ENCODE measurements at places on chromosomes 11 and 22.

DNA sequence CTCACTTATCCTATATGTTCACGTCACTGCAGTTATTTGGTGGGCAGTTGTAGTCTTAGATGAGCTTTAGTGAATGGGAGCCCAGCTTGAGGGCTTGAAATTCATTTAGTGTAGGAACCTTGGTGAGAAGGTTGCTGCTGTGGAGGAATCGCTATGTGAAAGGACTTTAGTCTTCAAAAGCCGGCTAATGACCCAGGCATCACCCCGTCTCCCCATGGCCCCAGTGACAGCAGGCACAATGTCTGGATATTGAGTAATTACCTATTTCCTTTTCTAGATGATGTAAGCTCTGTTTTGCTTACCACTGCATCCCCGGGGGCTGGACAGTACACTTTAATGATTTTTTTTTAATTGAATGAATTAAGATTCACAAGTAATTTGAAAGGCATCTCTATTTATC is 283.2 kb downstream of the ST3GAL4 start:
- DNase-seq = no peak

DNA sequence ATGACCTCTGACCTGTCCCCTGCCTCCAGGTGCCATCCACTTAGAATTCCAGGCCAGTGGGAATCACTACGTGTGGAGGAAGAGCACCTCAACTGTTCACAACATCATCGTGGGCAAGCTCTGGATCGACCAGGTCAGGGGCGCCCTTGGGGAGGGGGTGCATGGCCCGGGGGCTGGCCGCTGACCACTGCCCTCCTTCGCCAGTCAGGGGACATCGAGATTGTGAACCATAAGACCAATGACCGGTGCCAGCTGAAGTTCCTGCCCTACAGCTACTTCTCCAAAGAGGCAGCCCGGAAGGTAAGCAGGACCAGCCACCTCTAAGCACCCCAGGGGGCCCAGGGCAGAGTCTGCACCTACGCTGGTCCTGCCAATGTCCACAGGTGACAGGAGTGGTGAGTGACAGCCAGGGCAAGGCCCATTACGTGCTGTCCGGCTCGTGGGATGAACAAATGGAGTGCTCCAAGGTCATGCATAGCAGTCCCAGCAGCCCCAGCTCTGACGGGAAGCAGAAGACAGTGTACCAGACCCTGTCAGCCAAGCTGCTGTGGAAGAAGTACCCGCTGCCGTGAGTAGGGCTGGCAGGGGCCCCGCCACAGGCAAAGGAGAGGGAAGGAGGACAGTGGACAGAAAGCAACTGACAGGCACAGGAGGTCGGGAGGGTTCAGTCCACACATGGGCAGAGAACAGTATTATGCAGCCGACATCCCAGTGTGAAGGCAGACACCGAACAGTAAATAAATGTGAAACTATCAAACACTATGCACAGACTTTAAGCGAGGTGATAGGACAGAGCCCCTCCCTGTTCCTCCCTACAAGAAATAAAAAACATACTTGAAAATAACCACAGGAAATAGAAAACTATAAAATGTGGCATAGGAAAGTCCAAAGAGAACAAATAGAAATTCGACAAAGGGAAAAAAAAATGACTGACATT is 74.9 kb downstream of the MORC2 start:
- no peak for DNase-seq

- DNase-seq = no peak
Measured at GRCh38 chr11:99814738-99815137, 794.0 kb downstream of the CNTN5 start.

DNA sequence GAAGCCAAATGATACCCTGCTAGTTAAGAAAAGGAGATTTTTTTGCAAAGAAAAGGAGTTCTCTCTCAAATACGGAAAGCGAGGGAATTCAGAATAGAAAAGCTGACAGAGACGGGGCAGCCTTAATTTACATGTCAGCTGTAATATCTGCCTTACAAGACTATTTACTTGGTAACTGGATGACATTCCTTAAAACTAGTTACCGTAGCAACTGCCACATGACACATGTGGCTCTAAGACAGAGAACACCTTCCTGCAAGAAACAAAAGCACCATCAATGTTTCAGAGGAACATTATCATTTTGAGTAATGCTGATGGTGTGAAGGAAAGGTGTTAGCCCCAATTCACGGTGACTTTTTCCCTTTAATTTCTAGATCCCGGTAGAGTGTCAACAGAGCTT is 222.1 kb downstream of the LRRC4C start:
- no peak for DNase-seq

- no peak for DNase-seq
Measured at GRCh38 chr22:37624017-37624365, 15.4 kb downstream of the GGA1 start.

GRCh38 chr11:123006860-123007542 is 25.4 kb upstream of the BSX start:
- no peak for DNase-seq

DNA sequence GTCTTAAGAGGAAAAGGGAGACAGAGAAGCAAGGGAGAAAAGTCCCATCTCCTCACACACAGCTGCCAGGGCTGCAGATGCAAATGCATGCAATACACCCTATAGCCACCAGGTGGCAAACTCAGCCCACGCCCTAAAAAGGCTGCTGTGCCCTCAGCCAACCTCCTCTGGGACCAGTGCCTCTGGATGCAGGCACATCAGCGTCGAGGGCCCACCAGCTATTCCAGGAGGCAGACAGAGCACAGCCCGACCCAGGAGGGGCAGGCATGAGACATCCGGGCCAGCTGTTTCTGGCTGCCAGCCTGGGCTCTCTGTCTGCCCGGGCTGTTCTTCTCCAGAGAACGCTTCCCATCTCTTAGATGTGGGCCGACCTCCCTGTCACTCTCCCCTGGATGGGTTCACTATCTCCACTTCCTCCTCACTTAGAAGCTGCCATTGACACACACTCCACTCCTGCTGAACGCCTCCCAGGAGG is 39.7 kb downstream of the TPBGL start:
- DNase-seq = peak; percentile 59

- no peak for DNase-seq
Measured at GRCh38 chr11:26607725-26608506, 35.9 kb upstream of the MUC15 start.

DNA sequence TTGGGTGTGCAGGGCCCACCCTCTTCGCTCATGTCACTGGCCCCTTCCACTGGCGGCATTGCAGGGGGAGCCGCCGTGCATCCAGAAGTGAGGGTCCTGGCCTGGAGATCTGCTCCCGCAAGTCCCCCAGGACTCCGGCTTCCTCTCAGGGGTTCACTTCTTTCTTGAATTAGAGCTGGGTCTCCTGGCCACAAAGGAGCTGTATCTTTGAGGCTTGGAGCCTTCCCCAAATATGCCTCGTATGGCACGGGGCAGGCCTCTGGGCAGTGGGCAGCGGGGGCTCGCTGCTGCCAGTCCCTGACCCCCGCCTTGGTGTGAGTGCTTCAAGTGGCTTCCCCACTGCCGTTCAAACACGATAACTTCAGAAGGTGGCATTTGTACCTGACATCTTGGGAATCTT is 7.4 kb upstream of the IFITM3 start:
- no peak for DNase-seq

GRCh38 chr11:67157691-67158090 is 38.6 kb downstream of the KDM2A start:
- no peak for DNase-seq

GRCh38 chr11:77213029-77213579 is 85.1 kb downstream of the MYO7A start:
- DNase-seq = no peak

- DNase-seq = no peak
Measured at GRCh38 chr11:126581871-126582648, 226.6 kb downstream of the ST3GAL4 start.

DNA sequence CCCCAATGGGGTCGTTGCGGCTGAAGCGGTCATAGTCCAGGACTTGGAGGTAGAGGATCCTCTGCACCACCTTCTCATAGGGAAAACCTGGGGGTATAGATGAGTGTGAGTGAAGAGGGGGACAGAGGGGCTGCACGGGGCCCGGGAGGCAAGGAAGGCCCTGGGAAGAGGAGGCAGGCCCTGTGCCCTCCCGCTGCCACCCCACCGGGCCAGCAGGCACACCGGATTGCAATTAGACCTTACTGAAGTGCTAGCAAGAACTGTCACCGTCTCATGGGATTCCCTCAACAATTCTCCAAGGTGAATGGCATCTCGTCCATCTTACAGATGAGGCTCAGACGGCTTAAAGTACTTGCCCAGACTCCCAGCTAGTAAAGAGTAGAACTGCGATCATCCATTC is 15.9 kb downstream of the LRRC10B start:
- no peak for DNase-seq

GRCh38 chr22:46879083-46879482 is 116.6 kb downstream of the TBC1D22A start:
- DNase-seq = peak; percentile 17

DNA sequence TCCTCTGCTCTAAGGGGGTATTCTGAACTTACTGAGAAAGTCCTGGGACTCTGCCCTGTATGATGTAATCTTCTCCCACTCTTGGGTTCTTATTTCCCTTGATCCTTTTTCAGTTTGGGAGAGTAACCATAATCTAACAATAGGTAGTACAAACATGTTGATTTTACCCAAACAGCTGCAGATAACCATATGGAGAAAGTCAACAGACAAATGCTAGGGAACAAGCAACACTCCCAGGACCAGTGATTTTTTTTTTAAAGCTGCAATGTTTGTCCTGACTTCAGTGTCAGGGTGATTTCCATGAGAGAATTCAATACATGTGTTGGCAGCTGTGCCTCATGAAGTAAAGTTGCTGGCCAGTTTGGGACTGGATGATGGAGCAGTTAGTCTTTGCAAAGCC is 156.5 kb downstream of the FCHSD2 start:
- DNase-seq = no peak

DNA sequence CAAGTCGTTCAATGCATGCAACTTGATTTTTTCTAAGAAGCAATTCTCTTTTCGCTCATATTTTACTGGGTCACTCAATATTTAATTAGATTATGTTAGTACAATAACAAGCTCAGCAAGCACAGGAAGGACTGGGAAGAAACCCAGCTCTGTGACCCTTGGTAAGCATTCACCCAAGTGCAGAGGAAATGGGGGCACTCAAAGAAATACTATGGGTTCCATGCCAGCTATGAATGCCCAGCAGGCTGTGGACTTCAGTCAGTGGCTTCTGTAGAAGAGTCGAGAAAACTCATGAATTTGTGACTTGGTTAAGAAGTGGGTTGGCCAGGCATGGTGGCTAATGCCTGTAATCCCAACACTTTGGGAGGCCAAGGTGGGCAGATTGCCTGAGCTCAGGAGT is 123.6 kb downstream of the GALNT18 start:
- DNase-seq = no peak

GRCh38 chr11:19237813-19238212 is 2.9 kb downstream of the E2F8 start:
- DNase-seq = no peak

- DNase-seq = no peak
Measured at GRCh38 chr11:1087961-1088926, 13.6 kb downstream of the MUC2 start.

- DNase-seq = peak; percentile 74
Measured at GRCh38 chr11:106724293-106724892, 293.9 kb downstream of the GUCY1A2 start.

- DNase-seq = no peak
Measured at GRCh38 chr22:23571486-23571885, 8.6 kb downstream of the IGLL1 start.

DNA sequence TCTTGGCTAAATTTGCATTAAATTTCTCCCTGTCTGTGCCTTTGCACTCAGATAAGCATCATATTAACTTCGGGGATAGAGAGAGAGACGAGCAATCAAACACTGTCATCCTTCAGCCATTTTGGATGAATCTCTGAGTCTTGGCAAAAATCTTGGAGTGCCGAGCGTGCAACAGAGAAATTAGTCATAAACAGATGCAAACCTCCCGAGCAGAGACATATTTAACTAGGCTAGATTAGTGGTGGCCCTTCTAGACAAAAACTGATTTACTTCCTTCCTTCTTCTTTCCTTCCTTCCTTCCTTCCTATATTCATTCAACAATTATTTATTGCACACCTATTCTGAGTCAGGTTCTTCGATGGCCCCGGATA is 114.4 kb upstream of the BLID start:
- DNase-seq = no peak

DNA sequence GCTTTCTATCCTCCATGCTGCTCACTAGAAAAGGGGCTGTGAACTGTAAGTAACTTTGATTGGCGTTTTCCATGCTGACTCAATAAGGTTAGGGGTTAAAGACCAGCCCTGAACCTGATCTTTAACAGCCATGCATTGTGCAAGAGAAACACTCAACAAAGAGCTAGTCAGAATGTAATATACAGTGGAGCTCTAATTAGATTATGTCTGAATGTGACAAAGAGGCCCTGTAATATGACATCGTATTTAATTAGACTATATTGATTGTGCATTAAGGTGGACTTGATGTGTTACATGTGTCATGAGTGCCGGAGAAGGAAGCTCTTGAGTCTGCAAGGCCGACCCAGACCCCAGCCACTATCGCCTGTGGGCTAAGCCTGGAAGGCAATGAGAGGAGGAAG is 70.5 kb downstream of the PKNOX2 start:
- no peak for DNase-seq

GRCh38 chr22:30903876-30904460 is 64.6 kb downstream of the MORC2 start:
- no peak for DNase-seq

DNA sequence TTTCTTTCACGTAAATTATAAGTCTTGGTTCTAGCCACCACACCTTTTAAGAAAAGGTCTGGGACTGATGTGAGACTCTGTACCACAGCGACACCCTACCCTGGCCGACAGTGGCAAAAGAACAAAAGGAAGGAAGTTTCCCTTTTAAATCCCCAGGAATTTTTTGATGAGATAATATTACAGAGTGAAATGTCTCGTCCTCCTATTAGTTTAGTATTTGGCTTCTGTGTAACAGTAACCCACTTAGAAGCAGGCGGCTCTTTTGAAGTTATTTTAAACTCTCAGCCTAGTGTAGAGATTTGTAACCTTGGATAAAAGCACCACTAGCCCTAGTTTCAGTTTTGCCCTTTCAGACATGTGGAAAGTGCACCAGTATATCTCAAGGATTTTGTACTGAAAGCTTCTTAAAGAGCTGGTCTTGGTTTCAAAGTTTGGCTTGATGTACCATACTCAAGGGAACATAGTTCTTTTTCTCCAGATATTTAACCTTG is 84.1 kb downstream of the C22orf31 start:
- DNase-seq = peak; percentile 58

- no peak for DNase-seq
Measured at GRCh38 chr11:111403051-111403726, 24.1 kb upstream of the POU2AF1 start.

GRCh38 chr11:20311444-20311843 is 52.1 kb upstream of the HTATIP2 start:
- DNase-seq = no peak

- peak; percentile 88 for DNase-seq
Measured at GRCh38 chr11:63845303-63845702, 6.4 kb downstream of the MARK2 start.

DNA sequence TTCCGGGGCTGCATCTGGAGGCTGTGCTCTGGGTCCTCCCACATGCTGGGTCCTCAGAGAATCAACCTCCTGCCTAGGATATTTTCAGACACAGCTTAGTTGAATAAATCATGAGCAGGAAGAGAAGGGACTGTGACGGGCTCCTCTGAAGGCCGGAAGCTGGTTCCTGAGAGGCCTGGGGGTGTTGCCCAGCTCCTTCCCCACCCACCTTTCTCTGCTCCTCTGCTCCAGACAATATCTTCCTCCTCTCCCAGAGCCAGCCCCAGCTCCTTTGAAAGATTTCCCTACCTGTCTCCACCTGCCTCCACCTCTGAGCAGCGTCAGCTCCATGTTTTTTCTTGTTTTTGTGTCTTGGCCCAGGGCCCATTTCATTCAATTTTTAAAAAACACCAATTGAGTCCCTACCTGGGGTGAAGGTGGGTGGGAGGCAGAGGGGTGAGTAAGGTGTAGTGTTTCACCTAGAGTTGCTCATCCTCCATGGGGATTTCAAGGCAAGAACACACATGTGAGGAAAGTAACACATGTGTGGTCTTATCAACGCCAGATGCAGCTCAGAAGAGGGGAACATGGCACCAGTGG is 24.8 kb upstream of the THY1 start:
- DNase-seq = no peak
